DMS153 (cell line): ENCODE measurements at places on chromosomes 5 and 9.

- DNase-seq: no peak
Observed at GRCh38 chr5:93789173-93790067, 48.0 kb upstream of the POU5F2 start.

DNA sequence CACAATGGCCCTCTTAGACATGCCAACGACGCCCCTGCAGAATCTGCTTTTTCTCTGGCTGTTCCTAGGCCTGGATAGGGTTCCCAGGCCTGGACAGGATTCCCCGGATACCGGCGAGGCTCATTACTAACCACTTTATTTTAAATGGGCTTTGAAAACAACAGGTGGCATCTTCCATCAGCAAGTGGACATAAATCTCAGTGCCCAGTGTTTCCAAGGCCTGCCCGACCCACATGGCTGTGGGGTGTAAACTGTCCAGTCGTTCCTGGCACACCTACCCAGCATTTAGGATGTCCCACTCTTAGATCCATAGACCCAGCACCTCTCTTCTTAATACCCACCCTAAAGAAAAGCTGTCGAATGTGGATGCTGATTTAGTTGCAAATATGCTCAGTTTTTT is 896 bp downstream of the CMBL start:
- no peak for DNase-seq

GRCh38 chr9:114266969-114267368 is 55.9 kb upstream of the ORM1 start:
- DNase-seq: no peak

DNA sequence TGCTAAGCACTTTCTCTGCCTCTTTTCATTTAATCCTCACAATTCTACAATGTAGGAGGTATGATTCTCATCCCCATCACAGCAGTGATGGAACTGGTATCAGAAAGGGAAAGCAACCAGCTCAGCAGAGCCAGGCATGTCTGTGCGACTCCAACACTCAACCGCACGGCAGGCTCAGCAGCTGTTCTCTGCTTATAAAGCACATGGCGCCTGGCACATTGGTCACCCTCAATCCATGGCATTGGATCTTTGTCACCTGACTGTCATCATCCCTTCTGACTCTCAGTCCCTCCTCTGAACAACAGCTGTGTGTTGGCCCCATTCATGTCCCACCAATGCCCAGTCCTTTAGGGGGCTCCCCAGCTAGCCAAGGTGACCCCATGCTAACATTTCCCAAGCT is 45.1 kb upstream of the HAND1 start:
- no peak for DNase-seq

DNA sequence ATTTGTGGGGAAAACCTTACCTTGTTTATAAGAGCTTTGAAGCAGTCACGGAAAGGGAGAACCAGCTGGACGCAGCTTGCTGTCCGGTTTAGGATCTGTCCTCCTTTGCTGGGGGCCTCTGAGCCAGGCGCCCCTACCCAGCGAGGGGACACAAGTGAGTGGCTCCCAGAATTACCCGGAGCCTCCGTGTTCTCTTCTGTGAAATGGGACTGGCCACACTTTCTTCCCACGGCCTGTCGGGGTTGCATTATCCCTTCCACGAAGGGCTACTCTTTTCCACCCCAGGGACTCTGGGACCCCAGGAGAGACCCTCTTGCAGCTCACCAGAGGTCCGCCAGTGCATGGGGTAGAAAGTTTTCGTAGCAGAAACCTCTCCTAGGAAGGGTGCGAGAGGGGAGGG is 477 bp upstream of the GBGT1 start:
- no peak for DNase-seq

- DNase-seq: no peak
Observed at GRCh38 chr5:168882283-168882682, 303.1 kb upstream of the PANK3 start.

GRCh38 chr9:111632695-111633388 is 1.7 kb downstream of the DNAJC25 start:
- DNase-seq: no peak
